ENCODE measurements at places on chromosomes 1 and 21.
A peak's percentile ranks its signal among the peaks of the same experiment; 100 is the strongest.

DNA sequence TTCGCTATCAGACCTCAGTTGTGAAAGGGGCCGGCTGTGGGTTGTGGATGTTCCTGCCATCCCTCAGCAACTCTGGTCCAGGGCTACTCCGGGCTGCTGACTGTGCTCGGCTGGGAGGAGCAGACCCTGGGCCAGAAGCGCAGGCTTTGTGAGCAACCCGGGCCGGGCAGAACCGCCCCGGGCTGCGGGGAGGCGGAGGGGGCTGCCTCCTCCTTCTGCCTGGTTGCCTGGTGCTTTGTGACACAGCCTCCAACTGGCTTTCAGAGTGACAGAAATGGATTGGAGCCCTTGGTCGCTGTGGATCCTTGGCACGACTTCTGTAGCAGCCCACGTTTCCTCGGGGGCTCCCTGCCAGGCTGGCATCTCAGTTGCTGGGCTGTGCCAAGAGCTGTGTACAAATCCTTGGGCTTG is 10.0 kb downstream of the DRAXIN start:
- DNase-seq, result no peak

GRCh38 chr1:244354810-244355278 is 96.9 kb downstream of the ADSS2 start:
- DNase-seq, result no peak

- no peak for DNase-seq
Measured at GRCh38 chr1:183318433-183318832, 99.7 kb downstream of the NMNAT2 start.

- DNase-seq, result no peak
Measured at GRCh38 chr1:11488201-11488770, 9.3 kb downstream of the DISP3 start.

GRCh38 chr21:27722095-27722494 is 755.2 kb upstream of the ADAMTS5 start:
- DNase-seq, result no peak

DNA sequence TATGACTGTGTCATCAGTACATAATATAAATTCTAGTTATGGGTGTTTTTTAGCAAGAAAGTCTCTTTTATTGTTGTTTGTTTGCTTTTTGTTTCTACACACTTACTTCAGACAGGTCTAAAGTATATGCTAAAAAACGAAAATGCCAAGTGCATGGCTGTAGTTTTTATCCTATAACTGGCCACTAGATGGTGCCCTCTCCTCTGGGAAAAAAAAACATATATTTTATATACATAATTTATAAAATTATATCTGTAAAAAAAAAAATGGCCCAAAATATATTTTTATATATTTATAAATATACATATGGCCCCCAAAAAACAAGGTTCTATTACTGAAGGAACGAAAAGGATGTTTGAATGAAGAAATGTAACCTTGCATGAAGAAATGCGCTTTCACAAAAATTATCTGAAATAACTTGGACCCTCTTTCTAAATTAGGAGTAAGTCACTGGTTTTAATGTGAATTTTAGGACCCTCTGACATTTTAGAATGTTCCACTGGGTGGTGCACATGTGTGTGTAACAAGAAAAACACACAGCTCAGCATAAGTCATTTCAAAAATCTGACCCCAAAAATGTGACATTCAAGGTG is 93.5 kb downstream of the TTLL7 start:
- DNase-seq, result no peak

GRCh38 chr1:38403667-38404066 is 357.1 kb upstream of the POU3F1 start:
- DNase-seq, result no peak

DNA sequence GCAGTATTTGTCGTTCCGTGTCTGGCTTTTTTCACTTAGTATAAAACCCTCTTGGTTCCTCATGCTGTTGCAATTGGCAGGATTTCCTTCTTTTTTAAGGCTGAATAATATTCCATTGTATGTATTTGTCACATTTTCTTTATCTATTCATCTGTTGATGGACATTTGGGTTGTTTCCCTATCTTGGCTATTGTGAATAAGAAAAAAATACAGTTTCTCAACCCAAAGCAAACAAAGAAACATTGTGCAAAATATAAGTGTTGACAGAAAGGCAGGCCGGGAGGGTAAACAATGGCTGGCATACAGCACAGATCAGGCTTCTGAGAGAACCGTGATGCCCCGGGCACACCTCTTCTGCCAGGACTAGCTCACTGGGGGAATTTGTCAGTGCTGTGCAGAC is 26.9 kb downstream of the NENF start:
- no peak for DNase-seq

DNA sequence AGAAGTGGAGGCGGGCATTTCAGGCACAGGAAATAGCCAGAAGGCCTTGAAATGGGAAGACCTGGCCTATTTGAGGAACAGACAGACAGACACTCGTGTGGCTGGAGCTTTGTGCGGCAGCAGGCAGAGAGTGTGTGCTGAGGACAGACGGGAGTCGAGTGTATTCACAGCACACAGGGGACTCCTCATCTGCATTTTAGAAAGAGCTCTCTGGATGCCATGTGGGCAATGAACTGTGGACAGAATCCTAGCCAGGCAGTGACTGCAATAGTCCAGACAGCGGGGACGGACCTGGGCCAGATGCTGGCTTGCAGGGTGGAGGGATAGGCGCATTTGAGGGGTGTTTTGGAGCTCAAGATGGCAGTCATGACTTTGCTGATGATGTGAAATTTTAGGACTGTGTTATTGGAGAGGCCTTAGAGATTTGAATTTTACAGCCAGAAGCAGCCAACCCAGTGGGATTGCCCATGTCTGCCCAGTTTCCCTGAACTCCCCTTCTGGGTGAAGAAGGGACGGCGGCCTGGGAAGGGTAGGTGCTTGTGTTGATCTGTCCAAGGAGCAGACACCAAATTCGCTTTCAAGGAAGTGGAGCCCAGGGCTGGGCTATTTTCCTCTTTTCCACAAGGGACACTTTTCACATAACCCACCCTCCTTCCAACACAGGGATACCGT is 43.7 kb downstream of the CHAF1B start:
- no peak for DNase-seq

DNA sequence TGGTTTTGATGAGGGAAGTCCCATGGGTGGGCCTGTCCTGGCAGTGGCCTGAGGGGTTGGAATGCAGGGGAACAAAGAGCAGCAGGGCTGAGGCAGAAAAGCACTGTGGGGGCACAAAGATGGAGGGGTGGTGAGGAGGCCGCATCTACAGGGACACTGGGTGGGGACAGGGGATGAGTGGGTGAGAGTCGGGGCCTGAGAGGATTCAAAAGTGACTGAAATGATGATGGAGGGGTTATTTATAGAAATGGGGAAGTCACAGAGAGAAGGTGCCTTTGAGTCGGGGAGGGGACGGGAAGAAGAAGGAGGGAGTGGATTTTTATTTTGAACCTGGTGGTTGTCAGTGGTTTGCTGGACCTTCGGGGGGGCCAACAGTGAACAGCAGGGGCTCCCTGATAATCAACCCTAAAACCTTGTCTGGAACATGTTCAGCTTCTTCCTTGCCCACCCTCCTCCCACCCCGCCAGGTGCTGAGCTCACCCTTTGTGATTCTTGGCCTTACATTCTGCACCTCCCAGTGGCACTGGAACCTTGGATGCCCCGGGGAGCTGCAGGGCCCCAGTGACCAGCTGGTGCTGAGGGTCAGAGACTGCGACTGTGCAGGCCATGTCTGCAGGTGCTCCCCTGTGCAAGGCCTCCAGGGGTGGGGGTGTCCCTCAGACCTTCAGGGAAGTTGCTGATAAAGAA is 42.9 kb downstream of the IER5 start:
- DNase-seq, result no peak

DNA sequence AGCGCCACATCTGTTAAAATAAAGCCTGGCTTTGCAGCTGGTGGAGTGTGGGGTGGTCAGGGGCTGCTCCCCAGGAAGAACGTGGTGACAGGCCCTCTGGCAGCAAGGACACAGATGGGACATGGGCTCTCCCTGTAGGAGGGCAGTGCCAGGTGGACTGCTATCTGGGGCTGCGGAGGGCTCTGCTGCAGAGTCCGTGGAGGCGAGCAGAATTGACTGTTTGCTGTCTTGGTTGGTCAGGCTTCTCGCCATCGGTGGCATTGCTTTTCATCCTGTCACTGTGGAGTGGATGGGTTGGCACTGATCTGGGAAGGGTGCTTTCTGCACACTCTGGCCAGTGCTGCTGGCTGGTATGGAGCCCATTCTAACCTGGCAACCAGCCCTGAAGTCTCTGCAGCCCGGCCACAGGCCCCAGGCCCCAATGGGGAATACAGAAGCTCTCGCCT is 103.0 kb downstream of the LAMC2 start:
- no peak for DNase-seq

GRCh38 chr1:116436611-116436970 is 63.5 kb downstream of the ATP1A1 start:
- no peak for DNase-seq

DNA sequence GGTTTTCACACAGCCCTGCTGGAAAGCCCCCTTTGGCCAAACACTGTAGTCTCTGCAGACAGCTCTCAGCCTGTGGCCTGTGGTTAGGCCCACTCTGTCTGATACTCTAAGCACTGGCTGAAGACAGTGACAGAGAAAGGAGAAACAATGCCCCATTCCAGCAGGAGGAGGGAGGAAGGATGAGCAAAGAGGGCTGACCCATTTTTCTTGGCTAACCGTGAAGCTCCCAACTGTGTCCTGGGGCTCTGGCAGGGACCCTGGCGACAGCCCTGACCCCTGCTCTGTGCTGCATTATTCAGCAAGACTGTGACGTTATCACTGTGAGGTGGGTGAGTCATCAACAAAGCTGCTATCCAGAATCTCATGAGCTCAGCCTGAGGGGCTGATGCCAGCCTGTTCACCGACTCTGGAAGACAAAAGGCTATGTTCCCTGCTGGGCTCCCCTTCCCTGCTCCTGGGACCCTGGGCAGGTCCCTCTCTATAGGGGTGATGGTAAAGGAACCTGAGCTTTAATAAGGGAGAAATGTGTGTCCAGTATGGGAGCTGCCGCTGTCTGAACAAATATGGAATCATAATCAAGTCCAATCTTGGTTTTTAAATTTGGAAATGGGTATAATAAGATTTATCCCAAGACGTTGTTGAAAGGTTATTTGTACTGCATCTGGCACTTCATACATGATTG is 107.0 kb downstream of the RHOU start:
- DNase-seq, result no peak

GRCh38 chr1:86750530-86750929 is 46.2 kb downstream of the SH3GLB1 start:
- DNase-seq, result no peak

DNA sequence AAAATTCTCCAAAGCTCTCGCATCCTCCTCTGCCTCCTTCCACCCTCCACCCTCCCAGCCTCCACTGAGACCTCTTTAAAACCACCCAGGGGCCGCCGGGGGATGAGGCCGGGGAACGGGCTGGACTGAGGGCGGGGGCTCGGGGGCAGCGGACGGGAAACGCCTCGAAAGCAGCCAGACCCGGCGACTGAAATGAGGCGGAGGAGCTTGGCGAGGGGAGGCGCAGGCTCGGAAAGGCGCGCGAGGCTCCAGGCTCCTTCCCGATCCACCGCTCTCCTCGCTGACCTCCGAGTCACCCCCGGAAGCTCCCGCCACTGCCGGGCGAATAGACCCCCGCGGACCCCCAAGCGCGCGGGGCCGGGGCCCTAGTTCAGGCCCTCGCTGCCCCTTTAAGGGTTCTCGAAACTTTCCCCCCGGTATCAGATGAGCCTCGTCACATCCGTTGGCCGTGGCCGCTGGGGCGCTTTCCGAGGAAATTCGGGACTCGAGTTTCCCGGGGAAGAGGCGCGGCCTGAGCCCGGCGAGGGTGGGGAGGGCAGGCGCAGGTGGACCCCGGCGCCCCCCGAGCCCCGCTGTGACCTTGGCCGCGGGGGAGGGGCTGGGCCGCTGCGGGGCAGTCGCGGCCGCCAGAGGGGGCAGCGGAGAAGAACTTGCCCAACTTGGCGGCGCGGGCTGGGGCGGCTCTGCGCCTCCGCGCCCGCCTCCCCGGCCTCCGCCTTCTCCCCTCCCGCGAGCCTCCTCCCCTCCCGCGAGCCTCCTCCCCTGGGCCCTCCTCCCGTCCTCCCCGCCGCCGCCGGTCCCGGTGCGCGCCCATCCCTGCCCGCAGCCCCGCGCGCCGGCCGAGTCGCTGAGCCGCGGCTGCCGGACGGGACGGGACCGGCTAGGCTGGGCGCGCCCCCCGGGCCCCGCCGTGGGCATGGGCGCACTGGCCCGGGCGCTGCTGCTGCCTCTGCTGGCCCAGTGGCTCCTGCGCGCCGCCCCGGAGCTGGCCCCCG is at the start of gene BACE2:
BACE2 (plus strand) TSS at position 813 of the 995 bp plus-strand sequence; CDS start at position 917, 104 bp downstream.
- peak; percentile 14 for DNase-seq
